Activated naive CD4-positive, alpha-beta T cell treated with Interleukin-2 at 50 U/mL for 16 hours (primary cell): ENCODE measurements at places on chromosomes 3 and 15.
A peak's percentile ranks its signal among the peaks of the same experiment; 100 is the strongest.

DNA sequence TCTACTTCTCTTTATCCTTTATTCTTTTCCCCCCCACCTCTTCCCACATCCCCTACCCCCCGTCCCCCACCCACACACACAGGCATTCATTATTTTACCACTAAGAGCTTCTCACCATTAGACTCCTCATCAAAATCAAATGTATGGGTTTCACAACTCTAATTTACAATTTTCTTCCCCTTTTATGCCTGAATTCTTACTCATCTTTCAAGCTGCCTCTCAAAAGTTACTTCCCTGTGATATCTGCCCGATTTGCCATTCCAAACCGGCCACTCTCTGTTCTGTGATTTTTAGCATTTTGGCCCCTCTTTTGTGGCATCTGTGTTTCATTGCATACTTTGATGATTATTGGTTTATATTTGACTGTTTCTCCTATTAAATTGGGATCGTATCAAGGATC, 42.2 kb downstream of the SLC9A9 start:
- DNase-seq = no peak

DNA sequence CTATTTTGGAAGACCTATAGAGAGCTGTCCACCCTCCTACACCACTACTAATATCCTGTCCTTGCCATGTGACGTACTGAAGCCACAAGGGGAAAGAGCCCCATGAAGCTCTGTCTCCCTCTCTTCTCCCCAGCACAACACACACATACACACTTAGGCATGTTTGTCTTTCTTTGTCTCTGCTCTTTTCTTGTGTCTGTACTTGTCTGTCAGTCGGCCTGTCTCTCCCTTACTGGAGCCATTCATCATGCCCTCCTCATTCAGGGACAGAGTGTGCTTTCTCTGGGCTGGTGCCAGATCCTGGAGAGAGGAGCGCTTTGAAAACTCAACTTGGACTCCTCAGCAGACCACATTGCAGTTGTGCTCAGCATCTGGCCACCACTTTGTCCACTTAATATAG, 47.6 kb downstream of the PSMD6 start:
- no peak for DNase-seq

DNA sequence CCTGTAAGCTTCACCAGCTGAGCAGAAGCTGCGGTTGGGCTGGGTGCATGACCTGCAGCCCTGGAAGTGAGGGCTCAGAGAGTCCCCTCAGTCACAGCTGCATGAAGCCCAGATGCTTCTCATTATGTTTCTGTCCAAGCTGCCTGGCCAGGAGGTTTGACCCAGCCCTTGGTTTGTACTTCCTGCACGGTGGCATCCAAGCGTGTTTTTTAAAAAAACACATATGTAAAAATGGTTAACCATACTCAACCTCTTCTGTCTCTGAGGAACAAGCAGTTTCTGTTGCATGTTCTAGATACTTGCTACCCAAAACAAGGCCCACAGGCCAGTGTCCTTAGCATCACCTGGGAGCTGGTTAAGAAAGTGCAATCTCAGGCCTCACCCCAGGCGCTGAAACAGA, 76.0 kb upstream of the ATP10A start:
- no peak for DNase-seq

- no peak for DNase-seq
Measured at GRCh38 chr3:64016941-64017620, 6.2 kb downstream of the PSMD6 start.

DNA sequence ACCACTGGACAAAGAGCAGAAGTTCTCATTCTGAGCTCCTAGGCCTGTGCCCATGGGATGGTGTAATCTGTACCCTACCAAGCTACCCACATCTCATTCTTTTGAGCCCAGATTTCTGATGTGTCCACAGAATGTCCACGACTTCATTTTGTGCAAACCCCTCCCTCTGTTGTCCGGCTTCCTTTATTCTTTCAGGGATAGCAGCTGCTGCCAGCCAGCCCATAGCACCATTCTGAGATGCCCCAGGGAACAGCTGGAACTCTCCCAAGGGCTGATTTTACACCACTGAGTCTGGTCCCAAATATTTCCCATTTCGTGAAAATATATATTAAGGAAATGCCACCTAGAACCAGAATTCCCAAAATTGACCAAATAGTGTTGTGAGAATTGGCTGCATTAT, 236.6 kb downstream of the SATB1 start:
- no peak for DNase-seq

GRCh38 chr3:161443921-161444693, 52.5 kb upstream of the OTOL1 start:
- DNase-seq = no peak

DNA sequence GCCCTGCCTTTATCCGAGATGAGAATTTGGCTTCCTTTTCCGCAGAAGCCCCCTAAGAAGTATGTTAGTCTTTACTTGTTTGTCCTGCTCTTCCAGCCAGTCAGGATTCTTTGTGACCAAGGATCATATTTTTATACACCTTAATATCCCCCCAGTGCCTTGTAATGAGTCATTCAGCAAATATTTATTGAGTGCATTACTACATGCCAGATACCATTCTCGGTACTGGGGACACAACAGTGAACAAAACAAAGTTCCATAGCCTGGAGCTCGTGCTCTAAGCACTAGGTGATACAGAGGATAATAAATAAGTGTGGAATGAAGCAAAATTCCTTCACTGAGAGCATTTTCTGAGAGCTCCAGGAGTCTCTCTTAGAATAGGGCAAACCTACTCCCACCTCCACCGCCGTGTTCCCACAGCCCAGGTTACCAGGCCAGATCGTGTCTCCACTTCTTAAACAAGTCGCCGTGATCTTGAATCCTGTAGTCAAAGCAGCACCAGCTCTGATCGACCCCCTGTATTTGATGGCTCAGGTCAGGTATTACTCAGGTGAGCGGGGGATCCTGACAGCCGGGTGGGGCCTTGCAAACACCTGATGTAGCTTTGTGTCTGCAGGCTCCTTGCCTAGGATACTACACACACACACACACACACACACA, 18.5 kb downstream of the TTC21A start:
- no peak for DNase-seq

- no peak for DNase-seq
Measured at GRCh38 chr3:55826731-55827496, 339.8 kb upstream of the WNT5A start.

GRCh38 chr3:141808586-141808985, 45.4 kb downstream of the GRK7 start:
- DNase-seq = no peak

GRCh38 chr3:106305882-106306435, 437.1 kb upstream of the CBLB start:
- DNase-seq = no peak

DNA sequence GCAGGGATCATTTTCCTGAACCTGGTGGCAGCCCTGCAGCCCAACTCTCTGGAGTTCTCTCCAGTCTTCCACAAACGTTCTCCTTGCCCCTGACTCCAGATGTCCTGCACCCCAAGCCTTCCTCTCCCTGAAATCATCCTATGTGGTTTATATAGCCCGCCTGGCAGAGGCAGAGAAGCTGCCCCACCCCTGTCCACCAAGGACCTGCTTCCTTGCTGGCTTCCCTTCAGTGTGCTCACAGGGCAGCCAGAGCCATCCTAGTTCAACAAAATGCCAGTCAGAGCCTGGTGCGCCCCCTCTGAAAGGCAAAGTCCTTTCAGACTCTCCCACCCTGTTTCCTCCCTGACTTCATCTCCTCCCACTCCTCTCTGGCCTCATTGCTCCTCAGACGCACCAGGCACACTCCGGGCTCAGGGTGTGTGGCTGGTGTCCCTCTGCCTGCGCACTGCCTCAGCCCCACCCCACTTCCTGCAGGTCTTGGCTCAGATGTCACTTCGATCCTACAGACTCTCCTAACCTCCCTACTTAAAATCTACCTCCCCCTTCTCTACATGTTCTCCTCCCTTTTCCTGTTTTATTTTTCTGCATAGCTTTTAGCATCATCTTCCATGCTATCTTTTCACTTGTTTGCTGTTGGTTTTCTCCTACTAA, 5.9 kb downstream of the KBTBD13 start:
- DNase-seq = peak; percentile 14

DNA sequence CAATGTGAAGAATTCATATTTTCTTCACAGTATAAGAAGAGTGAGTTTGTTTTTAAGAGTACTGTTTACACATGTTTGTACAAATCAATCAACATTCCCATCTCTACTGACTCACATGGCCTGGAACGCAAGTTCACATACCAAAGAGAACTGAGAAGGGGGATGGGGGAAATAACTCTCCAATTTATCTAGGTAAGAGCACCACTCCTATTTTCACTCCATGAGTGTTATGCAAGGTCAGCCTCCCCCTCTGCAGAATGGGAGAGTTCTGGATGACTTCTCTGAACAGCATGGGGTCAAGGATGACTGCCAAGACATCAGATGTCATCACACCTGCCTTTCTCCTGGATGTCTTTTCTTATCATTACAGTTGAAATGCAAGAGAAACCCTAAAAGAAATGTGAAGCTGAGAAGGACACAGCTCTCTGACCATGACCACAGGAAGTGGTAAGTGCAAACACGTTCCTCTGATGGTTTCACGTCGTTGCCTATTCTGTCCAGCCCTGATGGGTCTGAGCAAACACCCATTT, 95.2 kb downstream of the SEMA6D start:
- DNase-seq = no peak

- no peak for DNase-seq
Measured at GRCh38 chr3:36221975-36222374, 158.3 kb upstream of the STAC start.

DNA sequence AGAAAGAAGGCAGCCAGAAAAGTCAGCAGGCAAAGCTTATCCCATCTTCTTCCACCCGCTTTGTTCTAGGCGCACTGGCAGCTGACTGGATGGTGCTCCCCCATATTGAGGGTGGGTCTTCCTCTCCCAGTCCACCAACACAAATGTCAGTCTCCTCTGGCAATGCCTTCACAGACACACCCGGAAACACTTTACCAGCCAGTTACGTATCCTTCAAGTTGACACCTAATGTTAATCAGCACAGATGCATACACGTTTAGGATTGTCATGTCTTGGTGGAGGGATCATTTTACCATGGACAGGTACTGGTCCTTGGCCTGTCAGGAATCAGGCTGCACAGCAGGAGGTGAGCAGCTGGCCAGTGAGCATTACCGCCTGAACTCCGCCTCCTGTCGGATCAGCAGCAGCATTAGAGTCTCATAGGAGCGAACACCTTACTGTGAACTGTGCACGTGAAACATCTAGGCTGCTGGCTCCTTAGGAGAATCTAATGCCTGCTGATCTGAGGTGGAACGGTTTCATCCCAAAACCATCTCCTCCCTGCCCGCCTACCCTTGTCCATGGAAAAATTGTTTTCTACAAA, 59.1 kb upstream of the PYDC2 start:
- no peak for DNase-seq

- no peak for DNase-seq
Measured at GRCh38 chr3:108664266-108664665, 74.7 kb downstream of the DZIP3 start.

GRCh38 chr3:182567700-182568099, 225.6 kb upstream of the ATP11B start:
- DNase-seq = no peak

DNA sequence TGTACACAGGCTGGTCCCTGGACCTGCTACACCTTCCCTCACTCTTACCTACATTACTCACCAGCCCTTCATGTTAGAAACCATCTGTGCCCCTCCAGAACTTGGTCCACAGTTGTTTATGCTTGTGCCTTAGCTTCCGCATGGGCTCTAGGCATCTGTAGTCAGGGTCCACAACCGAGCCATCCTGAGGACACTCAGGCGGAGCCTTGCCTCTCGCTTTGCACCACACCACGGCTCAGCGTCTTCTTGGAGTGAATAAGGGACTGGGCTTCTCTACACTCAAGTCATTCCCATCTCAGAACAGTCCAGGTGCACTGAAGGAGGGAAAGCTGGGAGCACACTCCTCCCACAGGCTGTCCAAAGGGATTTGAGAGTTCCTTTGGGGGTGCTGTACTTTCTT, 97.8 kb downstream of the HMG20A start:
- no peak for DNase-seq
